ENCODE measurements at places on chromosomes 6 and 20.

DNA sequence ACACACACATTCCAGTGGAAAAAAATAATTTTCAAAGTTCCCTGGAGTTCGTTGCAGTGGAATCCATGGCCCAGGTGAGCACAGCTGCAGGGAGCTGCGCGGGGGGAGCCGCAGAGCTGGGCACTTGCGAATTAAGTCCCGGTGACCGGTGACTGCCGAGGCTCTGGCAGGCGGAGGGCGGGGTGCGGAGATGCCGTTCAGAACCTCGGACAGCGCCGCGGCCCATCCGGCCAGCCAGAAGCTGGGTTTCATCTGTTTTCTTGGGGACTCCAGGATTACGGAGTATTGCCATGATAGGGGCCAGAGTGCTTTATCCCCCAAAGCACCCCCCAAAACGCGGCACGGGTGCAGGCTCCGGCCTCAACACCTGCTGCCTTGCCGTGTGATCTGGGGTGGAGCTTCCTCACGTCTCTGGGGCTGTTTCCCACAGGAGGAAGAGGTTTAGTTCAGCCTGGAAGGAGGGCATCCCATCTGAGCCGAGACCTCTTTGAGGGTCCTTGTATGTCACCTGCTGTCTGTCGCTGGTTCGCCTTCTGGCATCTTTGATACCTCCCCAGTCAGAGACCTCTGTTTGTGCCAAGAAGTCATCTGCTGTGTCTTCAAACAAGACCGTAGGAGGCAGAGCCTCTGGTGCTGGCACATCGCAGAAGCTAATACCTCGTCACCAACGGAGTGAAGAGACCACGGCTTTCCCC lies 99.4 kb downstream of the YTHDF1 start:
- no peak for DNase-seq

DNA sequence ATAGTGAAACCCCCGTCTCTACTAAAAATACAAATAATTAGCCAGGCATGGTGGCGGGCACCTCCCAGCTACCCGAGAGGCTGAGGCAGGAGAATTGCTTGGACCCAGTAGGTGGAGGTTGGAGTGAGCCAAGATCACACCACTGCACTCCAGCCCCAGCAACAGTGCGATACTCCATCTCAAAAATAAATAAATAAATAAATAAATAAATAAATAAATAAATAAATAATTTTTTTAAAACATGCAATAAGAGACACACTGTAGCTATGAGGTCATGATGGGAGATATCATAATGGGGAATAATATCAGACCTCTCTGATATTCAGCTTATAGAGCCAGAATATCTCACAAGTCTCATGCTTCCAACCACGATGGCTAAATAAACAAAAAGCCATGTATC lies 82.3 kb downstream of the CD24 start:
- DNase-seq, result no peak

GRCh38 chr20:46945465-46945864 lies 50.8 kb downstream of the EYA2 start:
- DNase-seq, result no peak

DNA sequence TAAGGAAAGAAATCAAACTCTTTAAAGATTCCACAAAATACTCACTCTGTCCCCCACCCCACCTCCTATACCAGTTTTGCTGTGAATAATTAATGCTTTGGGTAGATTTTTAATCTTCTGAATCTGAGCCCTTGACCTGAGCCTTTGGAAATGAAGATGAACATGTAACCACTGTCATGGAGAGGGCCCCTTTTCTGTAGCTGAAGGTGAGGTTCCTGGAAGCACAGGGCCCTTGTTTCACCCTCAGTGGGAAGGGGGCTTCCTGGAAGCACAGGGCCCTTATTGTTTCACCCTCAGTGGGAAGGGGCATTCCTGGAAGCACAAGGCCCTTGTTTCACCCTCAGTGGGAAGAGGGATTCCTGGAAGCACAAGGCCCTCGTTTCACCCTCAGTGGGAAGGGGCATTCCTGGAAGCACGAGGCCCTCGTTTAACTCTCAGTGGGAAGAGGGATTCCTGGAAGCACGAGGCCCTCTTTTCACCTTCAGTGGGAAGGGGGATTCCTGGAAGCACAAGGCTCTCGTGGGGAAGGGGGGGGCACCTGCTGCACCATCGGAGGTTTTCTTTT lies 75.7 kb downstream of the DACT2 start:
- DNase-seq, result no peak

GRCh38 chr6:65289491-65289890 lies 417.5 kb downstream of the EYS start:
- no peak for DNase-seq

- no peak for DNase-seq
Measured at GRCh38 chr20:63315240-63315689, 22.3 kb downstream of the COL20A1 start.
